Fibroblast of skin of back (primary cell): ENCODE measurements at places on chromosomes 12 and 14.

- DNase-seq = no peak
Measured at GRCh38 chr12:52436000-52436827, 2.0 kb upstream of the KRT75 start.

DNA sequence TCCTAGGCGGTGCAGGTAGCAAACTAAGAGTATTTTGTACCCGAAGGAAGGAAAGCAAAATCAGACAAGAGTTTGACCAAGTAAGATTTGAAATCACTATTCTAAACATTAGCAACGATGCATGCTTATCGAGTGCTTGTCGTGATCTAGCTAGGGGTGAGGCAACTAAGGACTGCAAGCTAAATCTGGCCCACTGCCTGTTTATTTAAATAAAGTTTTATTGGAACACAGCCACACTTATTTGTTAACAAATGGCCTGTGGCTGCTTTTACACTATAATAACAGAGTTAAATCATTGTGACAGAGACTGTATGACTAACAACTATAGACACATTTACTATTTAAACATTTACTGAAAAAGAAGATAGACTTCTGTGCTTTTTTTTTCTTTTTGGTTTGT lies 983.6 kb downstream of the VRK1 start:
- no peak for DNase-seq

- no peak for DNase-seq
Measured at GRCh38 chr14:70792939-70793338, 16.4 kb downstream of the MAP3K9 start.

DNA sequence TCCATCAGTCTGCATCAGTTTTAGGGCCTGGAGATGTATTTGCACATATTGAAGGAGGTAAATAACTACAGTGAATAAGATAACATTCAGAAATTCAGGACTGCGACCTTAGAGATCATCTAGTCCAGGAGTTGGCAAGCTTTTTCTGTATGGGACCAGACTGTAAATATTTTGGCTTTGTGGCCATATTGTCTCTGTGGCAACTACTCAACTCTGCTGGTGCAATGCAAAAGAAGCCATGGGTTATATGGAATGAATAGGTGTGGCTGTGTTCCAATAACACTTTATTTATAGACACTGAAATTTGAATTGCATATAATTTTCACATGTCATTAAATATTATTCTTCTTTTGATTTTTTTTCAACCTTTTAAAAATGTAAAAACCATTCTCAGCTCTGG lies 156.6 kb downstream of the METTL25 start:
- DNase-seq = no peak

- DNase-seq = no peak
Measured at GRCh38 chr14:55399183-55399582, 12.4 kb downstream of the ATG14 start.

GRCh38 chr12:123757561-123757960 lies 4.5 kb upstream of the DNAH10 start:
- DNase-seq = peak; percentile 65
